Left ventricle myocardium superior (tissue), 1 donor: ENCODE measurements at places on chromosomes 4 and X. TPM values are rescaled to one million over a fixed set of nuclear protein-coding genes. Genes with fewer than 3 reads are reported as not detected.

DNA sequence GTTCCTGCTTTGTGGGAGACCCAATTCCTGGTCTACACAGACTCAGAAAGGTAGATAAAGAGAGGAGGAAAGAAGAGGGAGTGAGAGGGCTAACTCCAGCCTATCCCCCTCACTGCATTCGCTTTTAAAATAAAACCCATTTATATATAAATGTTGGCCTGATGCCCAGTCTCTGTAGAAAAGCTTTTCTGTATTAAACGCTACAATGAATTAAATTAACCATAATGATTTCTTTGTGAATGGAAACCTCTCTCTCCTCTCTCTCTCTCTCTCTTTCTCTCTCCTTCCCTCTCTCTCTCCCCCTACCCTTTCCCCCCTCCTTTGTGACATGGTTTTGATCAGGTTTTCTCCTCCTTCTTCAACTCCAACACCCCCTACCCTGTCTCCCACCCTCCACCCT, 34.8 kb downstream of the PJA1 start:
- no peak for DNase-seq

DNA sequence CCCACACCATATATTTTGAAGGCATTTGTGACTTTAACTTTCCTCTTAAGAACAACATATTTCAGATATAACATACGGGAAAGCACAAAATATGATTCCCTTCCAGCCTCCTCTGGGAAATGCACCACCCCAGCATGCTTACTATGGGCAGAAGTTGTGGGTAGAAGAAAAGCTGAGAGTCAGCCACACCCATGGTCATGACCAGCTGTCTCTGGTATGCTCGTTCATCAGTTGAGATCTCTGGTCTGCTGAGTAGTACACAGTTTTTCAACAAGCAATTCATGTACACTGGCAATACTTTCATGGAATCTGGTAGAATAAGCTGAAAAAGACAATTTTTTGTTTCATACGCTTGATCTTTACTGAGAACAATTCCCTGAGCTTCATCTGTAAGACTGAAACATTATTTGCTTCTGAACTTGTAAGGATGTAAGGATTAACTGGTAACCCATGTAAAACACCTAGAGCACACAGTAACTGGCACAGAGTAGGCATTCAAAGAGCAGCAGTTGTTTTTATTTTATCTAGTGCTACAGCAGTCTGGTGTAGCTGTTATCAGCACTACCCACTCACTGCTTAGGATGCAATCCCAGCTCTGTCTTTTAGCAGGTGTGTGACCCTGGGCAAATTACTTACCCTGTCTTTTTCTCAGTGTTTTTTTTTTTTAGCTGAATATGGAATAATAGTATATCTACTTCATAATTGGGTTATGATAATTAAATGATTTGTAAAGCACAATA, 47.6 kb downstream of the METTL14 start:
- DNase-seq, result no peak

GRCh38 chr4:29046781-29047180, 1673.4 kb upstream of the PCDH7 start:
- no peak for DNase-seq

The SEPSECS gene
- 5.2 TPM for total RNA-seq
